ENCODE measurements at places on chromosomes 13 and 19.

DNA sequence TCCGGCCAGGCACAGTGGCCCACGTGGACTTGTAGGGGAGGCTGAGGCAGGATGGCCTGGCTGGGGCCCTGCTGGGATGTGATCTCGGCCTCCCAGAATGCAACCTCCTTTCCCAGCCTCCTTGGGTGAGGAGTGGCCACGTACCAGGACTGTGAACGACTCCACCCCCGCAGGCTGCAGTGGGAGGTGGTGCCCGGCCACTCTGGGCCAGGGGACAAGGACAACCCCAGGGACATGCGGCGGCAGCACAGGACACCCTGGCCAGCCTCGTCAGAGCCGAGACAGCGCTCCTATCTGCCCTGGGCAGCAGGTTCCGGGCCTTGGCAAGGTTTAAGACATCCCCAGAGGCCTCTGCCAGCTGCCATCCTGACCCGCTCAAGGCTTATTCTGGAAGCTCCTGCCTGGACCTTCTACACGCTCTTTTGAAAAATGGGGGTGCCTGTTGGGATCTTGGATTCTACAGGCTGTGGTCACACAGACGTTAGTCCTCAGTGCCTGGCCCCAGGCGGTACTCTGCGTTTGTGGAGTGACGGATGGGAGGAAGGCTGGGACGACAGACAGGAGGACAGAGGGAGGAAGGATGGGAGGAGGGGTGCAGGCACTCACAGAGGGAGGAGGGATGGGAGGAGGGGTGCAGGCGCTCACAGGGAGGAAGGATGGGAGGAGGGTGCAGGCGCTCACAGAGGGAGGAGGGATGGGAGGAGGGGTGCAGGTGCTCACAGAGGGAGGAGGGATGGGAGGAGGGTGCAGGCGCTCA, 19.9 kb upstream of the CACTIN start:
- peaks cover 8% of the 10 kb centered on the region for H3K4me1 ChIP-seq
- H3K27me3 ChIP-seq, result no peaks in the 10 kb centered on the region
- H3K4me3 ChIP-seq, result no peak overlapping the region
- no peak overlapping the region for H3K27ac ChIP-seq
- no peaks in the 10 kb centered on the region for H3K36me3 ChIP-seq
- no peak for DNase-seq

DNA sequence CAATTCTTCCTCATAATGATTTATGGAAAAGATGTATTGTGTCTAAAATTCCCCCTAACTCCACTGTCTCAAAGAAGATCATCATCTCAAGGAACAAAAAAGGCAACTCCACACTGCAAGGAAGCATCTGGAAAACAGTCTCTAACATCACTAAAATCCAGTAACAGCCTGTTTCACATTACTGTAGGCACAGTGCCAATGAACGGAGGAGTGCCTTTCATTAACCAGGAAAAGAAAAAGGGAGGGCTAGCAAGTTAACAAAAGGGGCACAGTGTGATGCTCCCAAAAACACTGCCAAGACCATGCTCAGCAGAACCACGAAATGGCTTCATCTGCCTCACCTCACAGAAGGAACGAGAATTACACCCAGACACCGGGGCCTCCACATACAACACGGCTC, 8.5 kb downstream of the TMTC4 start:
- no peak overlapping the region for H3K27ac ChIP-seq
- peak; percentile 21 for DNase-seq
- no peaks in the 10 kb centered on the region for H3K27me3 ChIP-seq
- H3K4me3 ChIP-seq, result no peak overlapping the region

GRCh38 chr19:6801485-6802086, 29.1 kb downstream of the VAV1 start:
- peak overlapping the region; percentile 48 for H3K4me3 ChIP-seq
- DNase-seq, result peak; percentile 60

GRCh38 chr19:54473071-54473891, at the start of gene CDC42EP5:
TSS of gene CDC42EP5 (minus strand) at chr19:54473296. CDS start at chr19:54465547, 7,749 bp downstream.
- H3K4me3 ChIP-seq, result peak within 1 kb of the TSS; percentile 43
- no peaks in the 10 kb centered on the region for H3K36me3 ChIP-seq
- H3K4me1 ChIP-seq, result peaks cover 9% of the 10 kb centered on the region
- peak within 1 kb of the TSS; percentile 73 for H3K27ac ChIP-seq

DNA sequence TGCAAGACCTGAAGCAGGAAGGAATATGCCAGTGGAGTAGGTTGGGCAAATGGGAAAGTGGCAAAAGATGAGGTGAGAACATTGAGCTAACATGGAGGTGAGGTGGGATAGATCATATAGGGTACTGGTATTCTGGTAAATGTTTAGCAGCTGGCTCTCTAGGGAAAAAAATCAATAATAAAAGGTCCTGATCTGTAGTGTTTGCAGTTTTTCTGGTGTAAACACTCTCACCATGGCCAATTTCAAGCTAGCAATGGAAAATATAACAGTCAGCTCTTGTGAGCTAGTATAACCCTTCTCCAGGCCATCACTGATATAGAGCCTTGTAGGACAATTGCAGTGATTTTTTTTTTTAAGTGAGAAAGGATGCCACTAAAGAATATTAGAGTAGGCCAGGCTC, 31.3 kb downstream of the RFC3 start:
- H3K4me3 ChIP-seq, result no peak overlapping the region
- H3K36me3 ChIP-seq, result no peaks in the 10 kb centered on the region
- H3K27me3 ChIP-seq, result no peaks in the 10 kb centered on the region

DNA sequence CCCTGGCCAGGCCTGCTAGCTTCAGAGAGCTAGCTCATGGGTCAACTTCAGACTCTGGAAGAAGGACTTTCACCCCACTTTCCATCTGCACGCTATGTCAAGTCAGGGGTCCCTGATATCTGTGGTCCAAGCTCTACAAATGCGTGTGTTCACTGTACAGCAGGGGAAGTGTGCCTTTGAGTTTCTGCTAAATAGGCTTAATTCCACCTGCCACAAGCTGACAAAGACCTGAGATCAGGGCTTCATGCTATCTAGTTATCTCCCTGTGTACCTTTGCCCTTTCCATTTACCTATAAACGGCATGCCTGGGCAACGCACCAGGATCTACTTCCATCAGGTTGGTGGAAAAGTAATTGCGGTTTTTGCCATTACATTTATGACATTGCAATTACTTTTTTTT, 10.7 kb upstream of the SULT2A1 start:
- peaks cover 15% of the 10 kb centered on the region for H3K4me1 ChIP-seq
- no peaks in the 10 kb centered on the region for H3K27me3 ChIP-seq
- no peak for DNase-seq
- H3K36me3 ChIP-seq, result no peaks in the 10 kb centered on the region
- H3K4me3 ChIP-seq, result no peak overlapping the region

DNA sequence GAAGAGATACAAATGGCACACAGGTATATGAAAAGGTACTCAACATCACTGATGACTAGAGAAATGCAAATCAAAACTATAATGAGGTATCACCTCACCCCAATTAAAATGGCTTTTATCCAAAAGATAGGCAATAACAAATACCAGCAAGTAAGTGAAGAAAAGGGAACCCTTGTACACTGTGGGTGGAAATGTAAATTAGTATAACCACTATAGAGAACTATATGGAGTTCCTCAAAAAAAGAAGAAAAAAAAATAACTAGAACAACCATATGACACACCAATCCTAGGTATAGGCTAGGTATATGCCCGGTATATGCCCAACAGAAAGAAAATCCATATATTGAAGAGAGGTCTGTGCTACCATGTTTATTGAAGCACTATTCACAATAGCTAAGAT, 150.9 kb downstream of the VWA8 start:
- DNase-seq, result no peak
- H3K4me1 ChIP-seq, result no peaks in the 10 kb centered on the region
- H3K4me3 ChIP-seq, result no peak overlapping the region
- H3K27me3 ChIP-seq, result no peaks in the 10 kb centered on the region

DNA sequence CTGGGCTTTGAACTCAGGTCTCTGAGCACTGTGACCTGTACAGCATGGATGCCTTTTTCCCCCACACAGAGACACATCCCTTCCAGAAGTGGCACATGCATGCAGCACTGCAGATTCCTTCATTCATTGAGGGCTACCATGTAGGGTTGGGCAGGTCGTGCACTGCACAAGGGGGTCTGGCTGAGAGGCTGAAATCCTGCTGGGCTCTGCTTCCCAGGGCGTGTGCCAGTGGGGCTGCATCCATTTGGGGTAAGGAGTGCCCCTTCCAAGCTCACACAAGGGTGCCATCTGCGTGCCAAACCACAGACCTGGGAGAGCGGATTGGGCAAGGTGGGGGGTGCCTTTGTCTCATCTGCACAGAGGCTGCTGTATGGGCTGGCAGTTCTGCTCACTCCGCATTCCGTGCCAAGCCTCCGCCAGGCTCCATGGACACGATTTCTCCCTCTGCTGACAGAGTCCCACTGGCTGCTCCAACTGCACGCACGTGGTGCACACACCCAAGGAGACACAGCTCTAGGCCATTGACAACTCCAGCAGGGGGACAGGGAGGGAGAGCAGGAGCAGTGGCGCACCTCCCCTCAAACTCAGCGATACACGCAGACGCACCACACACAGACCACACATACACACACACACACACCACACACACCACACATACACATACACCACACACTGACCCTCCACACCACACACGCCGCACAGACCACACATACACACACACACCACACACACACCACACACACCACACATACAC, 4.5 kb upstream of the SHISA7 start:
- H3K36me3 ChIP-seq, result no peaks in the 10 kb centered on the region
- H3K4me1 ChIP-seq, result peaks cover 9% of the 10 kb centered on the region
- no peak overlapping the region for H3K4me3 ChIP-seq
- DNase-seq, result no peak

GRCh38 chr19:34366738-34367623, 2.0 kb downstream of the GPI start:
- no peaks in the 10 kb centered on the region for H3K27me3 ChIP-seq
- peak overlapping the region; percentile 85 for H3K4me3 ChIP-seq
- H3K4me1 ChIP-seq, result peaks cover 9% of the 10 kb centered on the region

DNA sequence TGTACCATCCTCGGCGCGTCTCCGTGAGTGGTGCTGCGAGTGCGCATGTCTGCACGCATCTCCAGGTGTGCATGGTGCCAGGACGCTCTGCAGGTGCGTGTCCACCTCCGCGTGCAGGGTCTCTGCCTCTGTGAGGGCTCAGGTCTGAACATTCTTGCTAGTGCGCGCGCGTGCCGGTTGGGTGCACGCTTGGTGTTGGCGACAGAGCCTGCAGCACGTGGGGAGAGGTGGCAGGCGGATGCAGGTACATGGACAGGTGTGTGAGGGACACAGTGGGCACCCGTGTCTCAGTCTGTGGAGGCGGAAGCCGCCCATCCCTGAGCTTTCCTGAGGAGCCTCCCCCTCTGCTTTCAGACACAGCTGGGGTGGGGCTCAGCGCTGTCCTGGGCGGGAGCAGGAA, 4.9 kb upstream of the OR10H2 start:
- H3K4me3 ChIP-seq, result no peak overlapping the region
- no peaks in the 10 kb centered on the region for H3K36me3 ChIP-seq
- no peak overlapping the region for H3K27ac ChIP-seq
- no peaks in the 10 kb centered on the region for H3K4me1 ChIP-seq
- DNase-seq, result no peak

DNA sequence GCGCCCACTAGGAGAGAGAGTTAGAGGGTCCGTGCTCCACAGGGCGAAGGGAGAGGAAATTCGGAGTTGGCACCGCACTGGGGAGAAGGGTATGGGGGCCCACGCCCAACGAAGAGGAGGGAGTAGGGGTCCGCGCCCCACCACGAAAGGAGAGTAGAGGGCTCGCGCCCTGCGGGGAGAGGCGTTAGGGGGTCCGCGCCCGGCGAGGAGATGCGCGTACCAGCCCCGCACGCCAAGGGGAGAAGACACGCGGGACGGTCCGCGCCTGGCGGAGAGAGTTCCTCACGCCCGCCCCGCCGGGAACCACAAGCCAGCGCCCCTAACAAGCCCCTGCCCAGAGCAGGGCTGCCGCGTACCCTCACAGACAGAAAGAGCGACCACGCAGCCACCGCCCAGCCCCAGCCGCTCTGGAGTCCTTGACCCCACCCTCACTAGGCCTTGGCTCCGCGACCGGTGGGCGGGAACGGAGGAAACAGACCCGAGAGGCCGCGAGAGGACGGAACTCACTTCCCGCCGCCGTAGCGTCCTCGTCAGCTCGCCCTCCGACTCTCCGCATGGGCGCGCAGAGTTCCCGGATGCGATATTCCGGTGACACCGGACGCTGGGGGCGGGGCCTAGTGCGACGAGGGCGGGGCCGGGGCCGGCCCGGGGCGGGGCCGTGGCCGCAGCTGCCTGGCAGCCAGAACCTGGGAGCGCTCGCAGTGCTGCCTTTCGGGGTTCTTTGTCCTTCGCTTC, 20.0 kb upstream of the ZSCAN18 start:
- H3K36me3 ChIP-seq, result no peaks in the 10 kb centered on the region
- H3K4me1 ChIP-seq, result no peaks in the 10 kb centered on the region
- no peak overlapping the region for H3K27ac ChIP-seq
- no peaks in the 10 kb centered on the region for H3K27me3 ChIP-seq

- no peak overlapping the region for H3K4me3 ChIP-seq
- H3K4me1 ChIP-seq, result no peaks in the 10 kb centered on the region
- H3K27me3 ChIP-seq, result no peaks in the 10 kb centered on the region
- no peaks in the 10 kb centered on the region for H3K36me3 ChIP-seq
- H3K27ac ChIP-seq, result no peak overlapping the region
Measured at GRCh38 chr19:24004166-24004565, 82.8 kb upstream of the ZNF254 start.

DNA sequence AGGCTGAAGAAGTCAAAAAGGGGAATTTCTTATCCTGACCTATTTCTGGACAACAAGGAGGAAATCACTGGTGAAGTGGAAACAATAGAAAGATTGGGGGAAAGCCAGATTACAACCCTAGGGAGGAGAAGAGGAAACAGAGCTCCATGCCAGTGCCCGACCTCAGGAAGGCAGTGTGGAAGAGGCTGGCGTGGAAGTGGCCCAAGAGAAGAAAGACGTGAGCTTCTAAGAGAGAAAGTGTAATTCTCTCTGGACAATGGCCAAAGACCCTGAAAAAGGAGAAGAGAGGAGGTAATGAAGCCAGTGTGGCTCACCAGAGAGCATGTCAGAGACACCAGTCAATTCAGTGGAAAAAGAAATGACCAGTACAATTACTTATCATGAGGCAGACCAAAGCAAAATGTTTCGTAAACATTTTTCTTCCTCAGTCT, 52.6 kb upstream of the URAD start:
- H3K36me3 ChIP-seq, result no peaks in the 10 kb centered on the region
- H3K4me1 ChIP-seq, result peaks cover 12% of the 10 kb centered on the region
- no peak overlapping the region for H3K27ac ChIP-seq
- peak; percentile 20 for DNase-seq
- no peak overlapping the region for H3K4me3 ChIP-seq

- H3K27me3 ChIP-seq, result no peaks in the 10 kb centered on the region
- H3K4me1 ChIP-seq, result no peaks in the 10 kb centered on the region
- H3K4me3 ChIP-seq, result no peak overlapping the region
- DNase-seq, result no peak
- no peak overlapping the region for H3K27ac ChIP-seq
Measured at GRCh38 chr13:75932636-75933035, 296.5 kb downstream of the LMO7 start.

DNA sequence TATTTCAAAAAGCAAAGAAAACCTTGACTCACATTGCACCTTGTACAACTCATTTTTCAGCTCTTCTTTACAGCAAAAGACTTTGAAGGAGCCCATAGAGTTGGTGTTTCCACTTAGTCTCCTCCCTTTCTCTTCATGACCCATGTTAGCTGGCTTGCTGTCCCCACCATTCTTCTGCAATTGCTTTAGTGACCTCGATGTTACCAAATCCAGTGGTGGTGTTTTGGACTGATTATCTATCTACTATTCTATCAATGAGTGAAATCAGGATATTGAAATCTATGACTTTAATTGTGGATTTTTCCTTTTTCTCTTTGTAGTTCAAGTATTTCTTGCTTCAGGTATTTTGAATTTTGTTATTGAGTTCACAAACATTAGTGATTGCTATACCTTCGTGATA, 197.3 kb downstream of the GPC5 start:
- no peak overlapping the region for H3K4me3 ChIP-seq
- no peak overlapping the region for H3K27ac ChIP-seq
- no peaks in the 10 kb centered on the region for H3K4me1 ChIP-seq
- no peak for DNase-seq
- H3K27me3 ChIP-seq, result no peaks in the 10 kb centered on the region

Data from testis (tissue), 5 donors.